ENCODE measurements at places on chromosomes 2 and 18. TPM values are rescaled to one million over a fixed set of nuclear protein-coding genes. Genes with fewer than 3 reads are reported as not detected.

- H3K4me1 ChIP-seq, result 0 out of 2 replicates have a peak, but pooled peaks cover 3% of the 10 kb centered on the region
- DNase-seq, result no peak
- no peaks in the 10 kb centered on the region for H3K27me3 ChIP-seq
- H3K27ac ChIP-seq, result no peak overlapping the region
- no peak overlapping the region for H3K4me3 ChIP-seq
Observed at GRCh38 chr2:160603771-160604510, 110.3 kb upstream of the RBMS1 start.

- no peaks in the 10 kb centered on the region for H3K27me3 ChIP-seq
- no peaks in the 10 kb centered on the region for H3K36me3 ChIP-seq
- no peak overlapping the region for H3K4me3 ChIP-seq
- DNase-seq, result peak; percentile 79
- H3K27ac ChIP-seq, result peak overlapping the region; percentile 82
Observed at GRCh38 chr2:12556762-12557161, 160.0 kb upstream of the TRIB2 start.

GRCh38 chr2:105581555-105581944 lies 163.2 kb upstream of the NCK2 start:
- H3K27me3 ChIP-seq, result no peaks in the 10 kb centered on the region
- no peak overlapping the region for H3K4me3 ChIP-seq
- peaks cover 31% of the 10 kb centered on the region for H3K4me1 ChIP-seq
- H3K27ac ChIP-seq, result no peak overlapping the region
- H3K36me3 ChIP-seq, result no peaks in the 10 kb centered on the region

DNA sequence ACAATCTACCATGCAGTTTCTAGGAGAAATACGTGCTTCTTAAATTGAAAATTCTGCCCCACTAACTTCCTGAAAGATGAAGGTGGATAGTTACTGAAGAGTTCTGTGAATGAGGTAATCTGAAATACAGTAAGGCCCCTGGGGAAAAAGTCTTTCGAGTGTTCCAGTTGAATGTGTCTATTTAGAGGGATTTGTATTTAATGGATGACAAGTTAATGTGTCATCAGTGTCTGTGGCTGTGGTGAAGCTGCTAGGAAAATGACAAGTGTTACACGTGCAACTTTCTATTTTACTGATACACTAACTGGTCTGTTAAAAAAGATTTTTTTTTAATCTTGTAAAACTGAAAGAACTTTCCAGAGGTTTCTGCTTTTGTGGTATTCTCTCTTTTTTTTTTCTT lies 384.6 kb downstream of the STK39 start:
- DNase-seq, result peak; percentile 70
- H3K4me3 ChIP-seq, result no peak overlapping the region
- no peaks in the 10 kb centered on the region for H3K36me3 ChIP-seq
- H3K27me3 ChIP-seq, result no peaks in the 10 kb centered on the region
- H3K27ac ChIP-seq, result no peak overlapping the region

DNA sequence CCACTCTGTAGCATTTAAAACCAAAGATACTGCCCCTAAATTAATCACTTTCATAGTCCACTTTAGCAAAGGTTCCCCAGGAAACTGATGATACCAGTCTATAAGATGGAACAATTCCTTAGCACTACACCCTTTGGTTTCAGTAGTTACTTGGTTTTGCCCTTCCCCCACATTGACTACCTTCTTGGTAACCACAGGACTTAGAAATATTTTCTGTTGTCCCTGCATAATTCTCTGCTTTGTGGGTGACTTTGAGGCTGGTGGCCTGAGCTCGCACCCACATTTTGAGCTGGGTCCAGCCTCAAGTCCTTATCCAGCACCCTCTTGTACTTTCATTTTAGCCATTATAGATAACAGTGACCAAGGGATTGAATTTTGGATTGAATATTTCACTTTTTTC lies 23.1 kb downstream of the ELP2 start:
- no peaks in the 10 kb centered on the region for H3K4me1 ChIP-seq
- H3K4me3 ChIP-seq, result no peak overlapping the region
- no peak for DNase-seq
- 0 out of 2 replicates have a peak, but pooled peaks cover 6% of the 10 kb centered on the region for H3K36me3 ChIP-seq

CPS1 gene
- 17.9 TPM for total RNA-seq

FAHD2A gene
- 20.5 TPM for total RNA-seq

GRCh38 chr2:168999668-169000213 lies 31.4 kb downstream of the ABCB11 start:
- DNase-seq, result no peak
- no peaks in the 10 kb centered on the region for H3K36me3 ChIP-seq
- H3K4me3 ChIP-seq, result no peak overlapping the region
- H3K27ac ChIP-seq, result no peak overlapping the region

GRCh38 chr2:109503191-109503590 lies 110.6 kb downstream of the SEPTIN10 start:
- H3K27ac ChIP-seq, result no peak overlapping the region
- no peak overlapping the region for H3K4me3 ChIP-seq
- peaks cover 20% of the 10 kb centered on the region for H3K4me1 ChIP-seq
- DNase-seq, result no peak
- H3K27me3 ChIP-seq, result no peaks in the 10 kb centered on the region

GRCh38 chr2:187169864-187170263 lies 278.2 kb downstream of the CALCRL start:
- no peaks in the 10 kb centered on the region for H3K4me1 ChIP-seq
- DNase-seq, result no peak
- H3K36me3 ChIP-seq, result no peaks in the 10 kb centered on the region
- H3K4me3 ChIP-seq, result no peak overlapping the region
- H3K27ac ChIP-seq, result no peak overlapping the region

DNA sequence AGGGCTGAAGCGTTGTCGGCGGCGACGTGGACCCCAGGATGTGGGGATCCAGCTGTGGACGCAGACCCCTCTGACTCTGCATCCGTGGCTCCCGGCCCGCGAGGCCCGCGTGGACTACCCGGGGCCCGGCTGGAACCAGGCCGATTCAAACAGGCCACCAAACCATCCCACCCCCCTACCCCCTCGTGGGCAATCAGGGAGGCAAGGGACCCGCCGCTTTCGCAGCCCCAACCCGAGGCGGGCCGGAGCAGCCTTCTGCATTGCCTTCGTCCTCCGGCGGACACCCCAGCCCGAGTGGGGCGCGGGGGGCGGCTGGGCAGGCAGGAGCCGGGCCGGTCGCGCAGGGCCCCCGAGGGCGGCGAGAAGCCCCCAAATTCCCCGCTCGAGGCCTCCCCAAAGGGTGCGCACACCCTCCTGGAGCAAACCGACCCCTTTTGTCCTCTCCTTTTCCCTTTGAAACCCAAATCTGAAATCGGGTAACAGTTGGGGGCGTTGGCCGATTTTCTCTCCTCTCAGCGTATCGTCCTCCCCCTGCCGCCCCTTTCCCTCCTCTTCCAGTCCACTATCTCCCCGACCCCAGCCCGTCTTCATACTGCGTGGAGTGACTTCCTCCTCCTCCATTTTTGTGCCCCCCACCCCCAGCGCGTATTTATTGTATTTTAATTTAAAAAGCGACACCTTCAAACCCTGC lies 7.4 kb downstream of the SP9 start:
- no peak for DNase-seq
- no peak overlapping the region for H3K27ac ChIP-seq
- peak overlapping the region; percentile 41 for H3K4me3 ChIP-seq

SPATA3 gene
- total RNA-seq, result not detected

DNA sequence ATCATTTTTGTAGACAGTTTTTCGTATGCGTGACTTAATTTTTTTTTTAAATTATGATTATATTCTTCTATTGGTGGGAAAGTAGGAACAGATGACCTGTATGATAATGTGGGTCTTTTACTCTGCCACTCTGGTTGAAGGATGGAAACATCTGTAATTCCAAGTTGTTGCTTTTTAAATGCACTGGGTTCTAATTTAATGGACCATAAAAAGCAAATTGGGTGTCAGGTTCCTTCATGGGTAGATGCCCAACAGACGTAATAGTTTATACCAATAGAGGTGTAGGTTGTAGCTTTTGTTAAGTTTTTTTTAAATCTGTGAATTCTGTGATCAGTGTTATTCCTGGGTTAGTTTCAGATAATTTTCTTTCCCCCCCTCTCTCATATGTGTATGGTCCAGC lies 117.6 kb downstream of the MAP4K4 start:
- H3K27ac ChIP-seq, result no peak overlapping the region
- no peak for DNase-seq
- H3K4me3 ChIP-seq, result no peak overlapping the region
- H3K4me1 ChIP-seq, result peaks cover 30% of the 10 kb centered on the region

ABCG5 gene
- total RNA-seq, result not detected

DNA sequence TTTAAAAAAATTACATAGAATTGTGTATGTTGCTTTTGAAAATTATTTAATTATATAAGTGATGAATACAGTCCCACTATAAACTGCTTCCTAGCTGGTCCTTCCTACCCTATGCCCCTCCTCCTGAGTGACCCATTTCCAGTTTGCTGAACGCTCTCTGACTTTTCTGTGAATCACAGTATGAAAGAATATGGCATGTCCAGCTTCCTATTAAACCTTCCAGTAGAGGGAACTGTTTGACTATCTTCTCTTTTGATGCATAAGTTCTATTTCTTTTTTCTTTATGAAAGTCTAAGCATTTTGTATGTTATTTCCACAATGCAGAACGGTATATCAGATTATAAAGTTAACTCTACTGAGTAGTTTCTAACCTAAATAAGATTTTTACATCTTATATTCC lies 41.3 kb downstream of the PSMG2 start:
- H3K27me3 ChIP-seq, result no peaks in the 10 kb centered on the region
- peak; percentile 92 for DNase-seq
- H3K4me3 ChIP-seq, result no peak overlapping the region
- no peaks in the 10 kb centered on the region for H3K36me3 ChIP-seq

DNA sequence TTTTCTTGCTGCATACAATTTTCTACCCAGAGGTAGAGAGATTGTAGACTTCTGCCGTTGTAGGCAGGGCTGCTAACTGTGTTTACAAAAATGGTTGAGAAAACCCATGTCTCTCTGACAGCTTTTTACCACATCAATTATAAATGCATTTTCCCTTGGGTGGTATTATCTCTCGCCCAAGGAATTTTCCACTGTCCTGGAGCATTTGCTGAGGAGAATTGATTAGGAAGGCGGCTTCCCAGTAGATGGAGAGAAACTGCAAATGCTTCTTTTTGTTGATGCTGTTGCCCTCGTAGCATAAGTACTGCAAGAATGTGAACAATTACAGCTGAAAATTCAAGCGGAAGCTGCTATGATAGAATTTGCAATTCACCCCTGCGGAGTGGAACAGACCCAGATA lies 1007.7 kb upstream of the KLHL29 start:
- H3K36me3 ChIP-seq, result no peaks in the 10 kb centered on the region
- H3K4me3 ChIP-seq, result no peak overlapping the region
- no peak for DNase-seq
- no peaks in the 10 kb centered on the region for H3K4me1 ChIP-seq
- no peak overlapping the region for H3K27ac ChIP-seq

- no peaks in the 10 kb centered on the region for H3K36me3 ChIP-seq
- no peak overlapping the region for H3K4me3 ChIP-seq
- no peak for DNase-seq
Observed at GRCh38 chr2:166671801-166672200, 177.8 kb upstream of the SCN7A start.

SERPINB12 gene
- not detected for total RNA-seq

- no peak overlapping the region for H3K4me3 ChIP-seq
- H3K36me3 ChIP-seq, result no peaks in the 10 kb centered on the region
- DNase-seq, result peak; percentile 12
- H3K27me3 ChIP-seq, result no peaks in the 10 kb centered on the region
- H3K4me1 ChIP-seq, result no peaks in the 10 kb centered on the region
Observed at GRCh38 chr18:68991286-68991685, 193.4 kb downstream of the CCDC102B start.

GRCh38 chr2:226578373-226578772 lies 221.2 kb downstream of the IRS1 start:
- H3K4me3 ChIP-seq, result no peak overlapping the region
- H3K27ac ChIP-seq, result peak overlapping the region; percentile 37
- H3K27me3 ChIP-seq, result no peaks in the 10 kb centered on the region

SLC9A4 gene
- total RNA-seq, result 0.04 TPM

- H3K27me3 ChIP-seq, result no peaks in the 10 kb centered on the region
- peak overlapping the region; percentile 58 for H3K27ac ChIP-seq
- H3K36me3 ChIP-seq, result peaks cover 6% of the 10 kb centered on the region
- peak overlapping the region; percentile 57 for H3K4me3 ChIP-seq
Observed at GRCh38 chr2:113894156-113894743, 4.4 kb downstream of the ACTR3 start.

SCTR gene
- not detected for total RNA-seq

GRCh38 chr2:23591111-23591510 lies 206.1 kb downstream of the KLHL29 start:
- no peaks in the 10 kb centered on the region for H3K36me3 ChIP-seq
- DNase-seq, result no peak
- no peak overlapping the region for H3K4me3 ChIP-seq
- H3K27ac ChIP-seq, result no peak overlapping the region
- H3K4me1 ChIP-seq, result no peaks in the 10 kb centered on the region
- no peaks in the 10 kb centered on the region for H3K27me3 ChIP-seq

NDUFV2 gene
- total RNA-seq, result 188 TPM

All from PC-3 (cell line).